ENCODE measurements at places on chromosomes 7 and 10.
A peak's percentile ranks its signal among the peaks of the same experiment; 100 is the strongest.

DNA sequence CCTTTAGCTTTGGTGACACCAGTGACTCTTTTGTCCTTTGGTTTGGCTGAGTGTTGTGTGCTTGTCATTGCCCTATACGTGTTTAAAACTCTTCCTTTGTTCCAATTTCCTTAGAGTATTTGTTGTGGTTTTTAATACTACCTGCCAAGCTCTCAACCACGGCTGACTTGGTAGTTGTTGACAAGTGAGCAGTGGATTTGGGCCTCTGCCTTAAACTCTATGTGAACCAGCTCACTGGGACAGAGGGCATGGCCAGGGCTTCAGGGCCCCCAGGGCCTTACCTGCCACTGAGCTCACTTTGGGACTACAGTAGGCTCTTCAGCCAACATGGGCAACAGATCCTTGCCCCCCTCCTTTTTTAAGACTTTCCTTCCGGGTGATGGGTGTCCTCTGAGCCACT lies 9.6 kb upstream of the DMBT1 start:
- H3K4me3 ChIP-seq, result no peak overlapping the region
- H3K36me3 ChIP-seq, result no peaks in the 10 kb centered on the region
- no peaks in the 10 kb centered on the region for H3K27me3 ChIP-seq
- no peak overlapping the region for H3K27ac ChIP-seq
- no peak for DNase-seq

DNA sequence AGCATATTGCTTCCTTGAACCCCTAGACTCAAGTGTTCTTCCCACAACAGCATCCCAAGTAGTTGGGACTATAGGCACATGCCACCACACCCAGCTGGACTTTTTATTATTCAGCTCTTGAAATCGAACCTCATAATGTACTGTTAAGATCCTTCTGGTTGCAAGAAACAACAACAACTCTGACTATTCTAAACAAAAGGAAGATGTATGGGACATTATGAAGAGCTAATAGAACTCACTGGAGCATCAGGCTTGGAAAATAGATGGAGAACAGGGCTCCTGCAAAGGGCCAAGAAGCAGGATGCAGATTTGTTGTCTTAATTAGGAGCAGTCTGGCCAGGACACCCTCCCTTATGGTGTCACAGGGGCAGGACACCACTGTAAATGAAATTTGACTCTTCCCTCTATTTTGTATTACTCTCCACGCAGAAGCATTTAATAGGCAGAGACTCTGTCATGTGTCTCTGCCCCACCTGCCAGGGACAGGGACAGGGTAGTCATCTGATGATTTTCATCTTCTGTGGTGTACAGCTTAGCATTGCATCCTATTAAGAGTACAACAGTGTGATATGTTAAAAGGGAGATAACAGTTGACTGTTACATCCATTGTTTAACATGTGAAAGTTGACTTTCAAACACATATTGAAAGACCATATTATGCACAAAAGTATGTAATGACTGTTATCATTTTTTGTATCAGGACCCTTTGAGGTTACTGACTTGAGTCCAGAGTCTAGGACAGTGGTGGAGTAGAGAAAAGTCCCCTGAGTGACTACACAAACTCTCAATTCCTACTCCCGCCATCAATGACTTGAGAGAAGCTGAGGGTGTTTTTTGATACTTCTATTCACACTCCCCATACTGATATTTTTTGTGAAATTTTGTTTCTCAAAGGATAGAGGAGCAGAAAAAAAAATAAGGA lies 157.3 kb downstream of the LRRC4 start:
- no peak overlapping the region for H3K4me3 ChIP-seq
- no peak for DNase-seq
- no peaks in the 10 kb centered on the region for H3K36me3 ChIP-seq
- no peak overlapping the region for H3K27ac ChIP-seq
- H3K4me1 ChIP-seq, result peaks cover 27% of the 10 kb centered on the region

DNA sequence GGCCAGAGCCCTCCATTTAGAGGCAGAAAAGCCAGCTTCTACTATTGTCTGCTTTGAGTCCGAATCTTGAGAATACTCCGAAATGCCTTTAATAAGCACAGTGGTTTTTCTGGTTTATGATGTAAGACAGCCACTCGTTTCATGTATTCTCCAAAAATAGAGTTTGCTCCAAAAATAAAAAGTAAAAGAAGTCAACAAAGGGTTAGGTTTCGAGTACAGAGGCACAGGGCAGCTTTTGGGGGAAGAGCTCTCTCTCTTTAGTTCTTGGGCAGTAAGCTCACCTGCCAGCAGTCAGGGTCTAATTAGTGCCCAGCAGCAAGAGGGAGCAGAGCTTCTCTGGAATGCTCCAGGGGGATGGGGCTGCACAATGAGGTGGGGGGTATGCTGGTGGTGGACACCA lies 20.2 kb downstream of the CREB3L2 start:
- H3K36me3 ChIP-seq, result no peaks in the 10 kb centered on the region
- peaks cover 45% of the 10 kb centered on the region for H3K4me1 ChIP-seq
- H3K4me3 ChIP-seq, result no peak overlapping the region
- no peaks in the 10 kb centered on the region for H3K27me3 ChIP-seq

- DNase-seq, result no peak
- no peak overlapping the region for H3K4me3 ChIP-seq
- no peaks in the 10 kb centered on the region for H3K27me3 ChIP-seq
- peaks cover 1% of the 10 kb centered on the region for H3K4me1 ChIP-seq
- H3K36me3 ChIP-seq, result peaks cover 15% of the 10 kb centered on the region
- no peak overlapping the region for H3K27ac ChIP-seq
Measured at GRCh38 chr7:107185716-107186115, 16.9 kb downstream of the HBP1 start.

DNA sequence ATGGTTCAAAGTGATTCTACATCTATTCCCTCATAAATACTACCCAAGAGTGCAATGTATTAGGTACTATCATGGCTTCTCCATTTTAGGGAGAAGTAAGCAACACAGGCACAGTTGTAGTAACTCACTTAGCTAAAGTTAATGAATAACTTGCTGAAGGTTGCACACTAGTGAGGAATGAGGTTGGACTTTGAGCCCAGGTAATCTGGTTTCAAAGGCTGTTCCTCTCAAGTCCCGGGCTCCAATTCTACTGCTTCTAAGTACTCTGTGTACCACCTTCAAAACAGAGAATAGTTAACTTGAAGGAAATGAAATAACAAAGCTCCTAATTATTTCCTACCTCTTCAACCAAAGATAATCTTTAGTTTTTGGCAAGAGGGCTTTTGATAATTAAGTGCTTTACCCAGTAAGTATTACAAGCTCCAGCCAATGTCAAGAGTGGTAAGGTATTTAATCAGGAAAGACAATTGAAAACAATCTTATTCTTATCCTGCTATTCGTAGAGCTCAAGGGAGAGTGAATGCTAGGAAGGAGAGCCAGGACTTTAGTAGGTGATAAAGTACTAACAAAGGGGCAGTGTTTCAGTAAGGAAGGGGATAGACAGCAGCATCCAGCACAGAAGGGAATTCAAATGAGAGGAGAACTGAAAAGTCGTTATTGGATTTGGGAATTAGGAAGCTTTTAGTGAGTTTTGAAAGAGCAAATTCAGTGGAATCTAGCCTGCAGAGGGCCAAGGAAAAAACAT lies 158.2 kb upstream of the PTPRZ1 start:
- peaks cover 45% of the 10 kb centered on the region for H3K4me1 ChIP-seq
- no peaks in the 10 kb centered on the region for H3K36me3 ChIP-seq
- no peaks in the 10 kb centered on the region for H3K27me3 ChIP-seq
- DNase-seq, result peak; percentile 61

DNA sequence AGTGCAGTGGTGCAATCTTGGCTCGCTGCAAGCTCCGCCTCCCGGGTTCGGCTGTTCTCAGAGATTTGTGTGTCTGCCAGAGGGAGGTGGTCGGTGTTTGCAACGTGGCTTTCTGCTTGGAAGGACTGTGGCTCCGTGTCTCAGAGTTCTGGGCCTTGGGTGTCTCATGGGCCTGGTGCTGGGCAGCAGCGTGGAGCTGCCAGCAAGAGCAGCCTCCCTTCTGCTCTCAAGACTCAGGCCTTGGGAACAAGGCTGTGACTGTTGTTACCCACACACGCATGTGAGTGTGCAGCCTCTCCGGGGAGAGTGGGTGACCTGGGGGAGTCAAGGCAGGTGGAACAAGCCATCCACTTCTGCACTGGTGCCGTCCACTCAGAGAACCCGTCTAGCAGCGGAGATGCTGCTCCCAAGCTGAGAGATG lies 52.0 kb downstream of the VIPR2 start:
- no peaks in the 10 kb centered on the region for H3K36me3 ChIP-seq
- DNase-seq, result no peak
- H3K27me3 ChIP-seq, result no peaks in the 10 kb centered on the region
- no peak overlapping the region for H3K4me3 ChIP-seq
- H3K4me1 ChIP-seq, result peaks cover 7% of the 10 kb centered on the region

DNA sequence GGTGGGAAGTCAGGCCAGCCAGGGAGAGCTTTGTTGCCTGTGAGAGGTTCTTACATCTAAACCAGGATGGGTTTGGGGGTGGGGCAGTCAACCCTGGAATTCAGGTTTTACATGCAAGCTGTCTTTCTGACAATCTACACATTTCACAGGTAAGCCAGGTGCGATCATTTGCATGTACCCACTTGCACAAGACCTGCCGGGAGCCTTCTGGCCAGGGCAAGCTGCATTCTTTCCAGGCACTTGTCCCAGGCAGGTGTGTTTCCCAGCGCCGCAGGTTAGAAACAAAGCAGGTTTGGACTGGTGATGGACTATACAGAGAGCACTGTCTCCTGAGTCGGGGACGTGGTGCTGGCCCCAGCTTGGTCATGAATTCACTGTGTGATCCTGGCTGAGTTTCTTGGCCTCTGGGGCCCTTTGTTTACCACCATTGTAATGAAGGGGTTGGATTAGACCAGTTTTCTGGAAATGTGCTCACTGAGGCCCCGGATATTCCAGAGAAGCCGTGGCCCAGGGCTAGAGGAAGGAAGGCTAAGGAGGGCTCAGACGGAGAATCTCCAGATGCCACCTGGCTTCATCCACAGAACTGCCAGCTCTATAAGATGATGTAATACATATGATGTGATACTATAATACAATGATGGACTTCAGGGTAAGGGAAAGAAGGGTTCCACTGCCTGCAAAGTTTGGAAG lies 205.2 kb upstream of the SVIL start:
- H3K4me1 ChIP-seq, result peaks cover 48% of the 10 kb centered on the region
- H3K27ac ChIP-seq, result peak overlapping the region; percentile 55
- DNase-seq, result peak; percentile 49
- H3K4me3 ChIP-seq, result no peak overlapping the region
- H3K27me3 ChIP-seq, result no peaks in the 10 kb centered on the region
- H3K36me3 ChIP-seq, result no peaks in the 10 kb centered on the region

- H3K36me3 ChIP-seq, result no peaks in the 10 kb centered on the region
- no peaks in the 10 kb centered on the region for H3K4me1 ChIP-seq
- no peak overlapping the region for H3K27ac ChIP-seq
- no peaks in the 10 kb centered on the region for H3K27me3 ChIP-seq
- H3K4me3 ChIP-seq, result no peak overlapping the region
- DNase-seq, result no peak
Measured at GRCh38 chr10:84938117-84938905, 609.9 kb downstream of the CCSER2 start.

DNA sequence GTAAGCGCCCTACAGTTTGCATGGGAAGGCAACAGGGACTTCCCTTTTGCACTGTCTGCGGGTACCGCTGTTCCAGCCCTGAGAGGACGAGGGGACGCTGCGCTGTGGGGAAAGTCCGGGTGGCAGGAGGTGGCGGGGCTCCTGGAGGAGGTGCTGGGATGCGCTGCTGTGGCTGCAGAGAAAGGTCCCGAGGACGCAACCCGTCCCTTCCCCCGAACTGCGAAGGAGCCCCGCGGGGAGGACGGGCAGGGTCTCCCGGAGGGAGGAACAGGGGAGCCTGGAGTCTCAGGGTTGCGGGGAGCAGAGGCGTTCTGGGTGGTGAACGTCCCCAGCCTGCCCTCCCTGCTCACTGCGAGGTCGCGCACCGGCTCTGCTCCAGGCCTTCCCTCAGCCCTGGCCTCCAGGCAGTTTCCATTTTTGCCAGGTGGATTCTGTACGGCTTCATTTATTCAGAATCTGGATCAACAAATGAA lies 91.6 kb downstream of the CXCL12 start:
- H3K4me3 ChIP-seq, result no peak overlapping the region
- DNase-seq, result no peak

DNA sequence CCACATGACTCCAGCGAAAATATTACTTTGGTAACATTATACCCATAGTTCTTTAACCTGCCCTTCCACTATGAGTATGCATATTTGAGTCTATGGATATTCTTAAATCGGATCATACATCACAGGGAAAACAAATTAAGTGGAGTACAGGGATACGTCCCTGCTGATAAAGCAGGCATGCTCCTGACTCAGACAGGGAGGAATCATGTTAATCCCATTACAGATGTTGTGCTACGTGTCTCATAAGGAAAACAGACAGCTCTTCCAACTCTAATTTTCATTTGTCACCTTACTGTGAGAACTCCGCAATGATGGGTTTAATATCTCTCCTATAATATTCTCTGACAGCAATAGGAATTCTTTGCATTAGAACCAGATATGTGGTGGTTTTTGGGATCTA lies 469.5 kb upstream of the POM121L12 start:
- no peak for DNase-seq
- H3K36me3 ChIP-seq, result no peaks in the 10 kb centered on the region
- no peaks in the 10 kb centered on the region for H3K27me3 ChIP-seq
- H3K4me1 ChIP-seq, result no peaks in the 10 kb centered on the region
